ENCODE measurements at places on chromosomes 7 and 10.
A peak's percentile ranks its signal among the peaks of the same experiment; 100 is the strongest.

GRCh38 chr10:24254180-24254579 lies 45.2 kb downstream of the KIAA1217 start:
- DNase-seq, result no peak

- no peak for DNase-seq
Observed at GRCh38 chr7:80412842-80413241, 99.0 kb downstream of the GNAT3 start.

DNA sequence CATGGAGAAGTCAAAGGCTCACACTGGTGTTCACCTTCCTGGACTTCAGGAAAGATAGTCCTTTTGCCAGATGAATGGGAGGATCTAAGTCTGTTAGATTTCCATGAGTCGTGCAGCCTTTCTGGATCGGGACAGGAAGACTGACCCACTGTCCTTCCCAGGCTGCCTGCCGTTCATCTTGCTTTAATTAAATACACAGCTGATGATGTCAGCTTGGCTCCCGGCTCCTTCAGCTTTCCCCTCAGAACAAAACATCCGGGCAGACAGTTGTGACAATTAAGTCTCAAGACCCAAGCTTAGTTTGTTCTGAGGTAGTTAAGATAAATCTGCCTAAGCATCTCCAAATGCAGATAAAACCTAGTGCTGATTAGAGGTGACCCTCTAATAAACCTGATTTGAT lies 58.6 kb downstream of the AUTS2 start:
- DNase-seq, result peak; percentile 39

- DNase-seq, result no peak
Observed at GRCh38 chr7:143447466-143447865, 4.2 kb downstream of the TAS2R60 start.

- no peak for DNase-seq
Observed at GRCh38 chr7:42627101-42627500, 284.8 kb downstream of the C7orf25 start.

- no peak for DNase-seq
Observed at GRCh38 chr7:46753662-46754061, 828.2 kb downstream of the TNS3 start.

- no peak for DNase-seq
Observed at GRCh38 chr10:92530421-92530820, 43.5 kb downstream of the IDE start.

DNA sequence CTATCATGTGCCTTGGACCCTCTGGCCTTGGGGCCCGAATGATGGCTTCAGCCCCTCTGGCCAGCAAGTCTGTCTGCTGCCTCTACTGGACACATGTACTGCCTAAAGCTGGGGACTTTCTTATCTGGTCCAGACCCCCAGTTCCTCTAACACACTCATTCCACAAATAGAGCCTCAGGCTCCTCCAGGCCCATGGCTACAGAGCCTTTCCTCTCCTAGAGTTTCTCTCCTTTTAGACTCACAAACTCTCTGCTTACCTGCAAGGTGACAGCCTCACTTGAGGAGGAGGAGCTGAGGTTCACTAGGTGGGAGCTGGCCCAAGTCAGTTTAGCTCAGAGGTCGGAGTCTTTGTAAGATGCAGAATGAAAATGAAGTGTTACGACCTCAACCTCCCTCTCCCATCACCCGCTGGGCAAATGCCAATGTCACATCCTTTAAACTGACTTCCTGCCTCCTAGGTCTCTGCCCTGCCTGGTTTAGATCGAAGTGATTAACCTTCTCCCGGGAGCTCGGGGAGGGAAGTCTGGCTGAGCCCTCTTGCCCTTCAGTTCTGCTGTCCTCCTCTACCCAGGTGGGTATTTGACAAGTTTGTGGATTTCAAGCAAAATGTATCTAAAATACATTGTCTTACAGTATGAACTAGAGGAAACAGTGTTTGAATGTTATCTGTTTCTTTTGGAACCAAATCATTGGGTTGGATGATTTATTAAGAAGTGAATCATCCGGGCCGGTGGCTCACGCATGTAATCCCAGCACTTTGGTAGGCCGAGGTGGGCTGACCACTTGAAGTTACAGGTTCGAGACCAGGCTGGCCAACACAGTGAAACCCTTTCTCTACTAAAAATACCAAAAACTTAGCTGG lies 71.9 kb upstream of the TNS3 start:
- no peak for DNase-seq

- DNase-seq, result no peak
Observed at GRCh38 chr10:103690281-103690680, 165.1 kb downstream of the SH3PXD2A start.

GRCh38 chr7:111226800-111227199 lies 135.9 kb downstream of the LRRN3 start:
- DNase-seq, result no peak

GRCh38 chr7:141486959-141487358 lies 64.3 kb upstream of the AGK start:
- DNase-seq, result no peak

DNA sequence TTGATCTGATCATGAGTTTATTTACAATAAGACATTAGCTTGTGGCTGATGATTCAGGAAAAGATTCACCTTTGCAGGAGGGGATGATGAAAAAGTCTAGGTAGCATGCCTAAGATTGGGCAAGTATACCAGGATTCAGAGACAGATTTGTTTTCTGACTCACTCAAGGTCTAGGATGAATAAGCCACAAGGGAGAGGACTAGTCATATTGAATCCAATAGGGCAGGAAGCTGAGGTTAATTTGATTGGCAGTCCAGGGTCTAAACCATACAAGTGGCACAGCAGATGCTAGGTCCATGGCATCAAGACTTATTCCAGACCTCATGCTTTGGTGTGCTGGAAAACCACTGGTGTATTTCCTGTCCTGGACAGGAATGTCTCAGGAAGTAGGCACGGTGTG lies 1133.4 kb downstream of the XPNPEP1 start:
- no peak for DNase-seq

DNA sequence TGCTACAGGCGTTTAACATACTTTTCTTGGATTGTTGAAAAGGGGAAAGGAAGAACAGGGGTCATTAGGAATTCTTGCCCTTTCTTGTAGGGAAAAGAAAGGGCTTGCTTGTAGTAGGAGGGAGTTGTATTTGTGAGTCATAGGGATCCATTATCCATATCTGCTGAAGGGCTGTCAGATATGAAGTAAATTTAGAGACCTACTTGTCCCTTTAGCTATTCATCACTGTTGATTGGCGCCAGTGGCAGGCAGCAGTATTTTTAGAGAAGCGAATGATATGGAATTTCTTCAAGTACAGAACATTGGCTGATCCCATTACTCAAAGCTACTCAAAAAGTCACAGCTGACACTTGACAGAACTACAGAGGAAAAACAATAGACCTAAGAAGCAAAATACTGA lies 97.7 kb downstream of the CELF2 start:
- no peak for DNase-seq

- DNase-seq, result no peak
Observed at GRCh38 chr7:129790136-129790535, 162.6 kb downstream of the UBE2H start.

- no peak for DNase-seq
Observed at GRCh38 chr7:24444666-24445440, 128.4 kb upstream of the PALS2 start.

DNA sequence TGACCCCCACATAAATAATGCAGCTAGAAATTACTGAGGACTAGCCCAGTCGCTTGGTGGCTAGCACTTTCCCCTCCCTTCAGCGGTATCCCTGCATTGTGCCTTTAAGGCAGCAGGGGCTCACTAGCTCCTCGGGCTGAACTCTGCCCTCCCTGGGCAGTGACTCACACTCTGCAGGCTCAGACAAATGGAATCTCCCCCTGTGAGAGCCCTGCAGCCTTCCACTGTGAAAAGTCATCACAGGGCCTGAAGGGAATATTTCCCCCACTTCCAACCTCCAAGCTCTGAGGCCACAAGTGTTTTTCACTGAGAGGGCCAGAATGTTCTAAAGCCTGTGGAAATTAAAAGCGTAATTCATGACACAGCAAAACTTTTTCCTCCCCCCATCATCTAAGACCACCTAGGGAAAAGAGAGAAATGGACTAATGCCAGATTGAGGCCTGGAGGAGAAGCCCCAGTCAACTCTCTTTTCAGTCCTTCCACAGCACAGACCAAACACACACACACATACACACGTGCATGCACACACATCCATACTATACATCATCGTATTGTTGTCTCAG lies 93.6 kb upstream of the COL1A2 start:
- peak; percentile 88 for DNase-seq

DNA sequence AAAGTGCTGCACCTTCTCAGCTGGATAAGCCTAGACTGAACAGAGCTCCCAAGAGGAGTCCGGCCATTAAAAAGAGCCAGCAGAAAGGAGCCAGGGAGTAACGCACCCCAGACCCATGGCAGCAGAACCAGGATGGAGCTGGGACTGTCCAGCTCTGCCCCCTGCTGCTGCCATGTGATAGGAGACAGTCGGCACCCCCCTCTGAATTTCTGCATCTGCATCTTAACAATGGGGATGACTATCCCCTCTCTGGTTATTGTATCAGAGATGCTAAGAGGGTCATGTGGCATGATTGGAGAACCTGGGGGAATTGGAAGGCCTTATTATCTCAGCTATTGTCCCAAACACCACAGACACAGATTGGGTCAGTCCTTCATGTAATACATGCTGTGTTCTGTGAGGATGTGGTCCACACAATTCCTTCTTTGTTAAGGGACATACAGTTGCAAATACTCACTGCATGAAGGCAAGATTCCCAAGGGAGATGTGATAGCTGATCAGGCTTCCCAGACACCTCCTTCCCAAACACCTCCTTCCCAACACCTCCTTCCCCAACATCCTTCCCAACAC lies 29.3 kb downstream of the PLEKHS1 start:
- no peak for DNase-seq

Data from SJCRH30 (cell line).